Stimulated activated naive B cell treated with anti-CD40 and anti-IgM and Interleukin-4, amounts not matched to agents 10 μg/mL and 1 μg/mL and 100 μg/mL, for 72 hours (primary cell): ENCODE measurements at places on chromosomes 4 and X.

DNA sequence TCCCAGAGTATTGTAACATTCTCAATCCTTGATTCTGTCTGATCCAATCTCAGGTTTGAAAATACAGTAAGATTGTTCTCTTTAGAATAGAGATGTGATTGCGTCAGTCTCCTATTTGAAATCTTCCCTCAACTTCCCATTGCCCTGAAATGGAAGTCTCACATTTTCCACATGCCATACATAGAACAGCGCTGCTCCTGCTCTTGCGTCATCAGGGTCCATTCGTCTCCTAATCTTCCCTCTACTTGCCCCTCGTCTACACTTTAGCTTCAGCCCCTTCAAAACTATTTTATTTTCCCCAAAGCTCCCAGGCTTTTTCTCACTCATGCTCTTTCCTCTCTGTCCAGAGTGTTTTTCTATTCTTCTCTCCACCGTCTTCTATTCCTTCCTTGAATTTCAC, 301.7 kb upstream of the MAGEB2 start:
- no peaks in the 10 kb centered on the region for H3K27me3 ChIP-seq
- no peak overlapping the region for H3K27ac ChIP-seq

DNA sequence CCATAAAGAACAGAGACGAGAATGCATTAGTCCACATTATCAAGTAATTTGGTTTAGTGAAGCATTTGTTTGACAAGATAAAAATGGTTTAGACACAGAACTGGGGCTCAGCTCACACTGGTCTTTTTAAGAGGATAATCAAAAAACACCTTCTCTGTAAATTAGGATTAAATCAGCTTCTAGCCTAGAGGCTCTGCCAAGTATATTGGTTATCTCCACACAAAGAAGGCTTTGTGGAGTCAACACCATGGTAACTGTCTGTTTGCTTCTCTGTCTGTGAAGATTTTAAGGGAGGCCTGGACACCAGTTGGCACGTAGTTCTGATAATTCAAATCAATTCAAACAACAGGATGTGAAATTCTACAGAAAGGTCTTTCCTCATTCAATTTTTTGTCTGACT, 687.0 kb downstream of the DMD start:
- H3K27me3 ChIP-seq: no peaks in the 10 kb centered on the region
- H3K27ac ChIP-seq: no peak overlapping the region
- no peaks in the 10 kb centered on the region for H3K4me1 ChIP-seq
- no peak for DNase-seq

- H3K27me3 ChIP-seq: no peaks in the 10 kb centered on the region
- H3K27ac ChIP-seq: no peak overlapping the region
- DNase-seq: no peak
- H3K4me3 ChIP-seq: no peak overlapping the region
- peaks cover 16% of the 10 kb centered on the region for H3K4me1 ChIP-seq
Observed at GRCh38 chr4:53306729-53307128, 59.1 kb downstream of the SCFD2 start.

GRCh38 chr4:56286763-56287162, 100.5 kb downstream of the AASDH start:
- no peak overlapping the region for H3K27ac ChIP-seq
- no peak for DNase-seq
- no peak overlapping the region for H3K4me3 ChIP-seq
- no peaks in the 10 kb centered on the region for H3K36me3 ChIP-seq

DNA sequence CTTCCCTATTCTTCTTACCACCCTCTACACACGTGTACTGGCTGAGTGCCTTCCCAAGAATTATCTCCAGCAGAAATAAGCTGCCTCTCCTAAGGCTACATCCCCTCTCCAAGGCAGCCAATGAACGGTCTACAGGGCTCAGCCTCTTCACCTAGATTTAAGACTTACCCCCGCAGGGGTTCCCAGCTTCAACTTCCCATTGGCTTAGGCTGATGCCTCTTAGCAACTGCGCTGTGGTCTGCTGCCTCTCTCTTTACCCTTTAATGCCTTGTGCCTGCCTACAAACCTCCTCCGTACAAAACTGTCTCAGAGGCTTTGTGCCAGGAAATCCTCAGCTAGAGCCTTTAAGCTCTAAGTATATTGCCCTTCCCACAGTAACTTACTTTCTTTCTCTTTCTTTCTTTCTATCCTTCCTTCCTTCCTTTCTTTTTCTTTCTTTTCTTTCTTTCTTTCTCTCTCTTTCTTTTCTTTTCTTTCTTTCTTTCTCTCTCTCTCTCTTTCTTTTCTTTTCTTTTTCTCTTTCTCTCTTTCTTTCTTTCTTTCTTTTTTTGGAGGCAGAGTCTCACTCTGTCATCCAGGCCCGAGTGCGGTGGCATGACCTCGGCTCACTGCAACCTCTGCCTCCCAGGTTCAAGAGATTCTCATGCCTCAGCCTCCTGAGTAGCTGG, 15.1 kb upstream of the PIGA start:
- H3K27ac ChIP-seq: no peak overlapping the region
- no peak for DNase-seq
- peaks cover 8% of the 10 kb centered on the region for H3K27me3 ChIP-seq
- H3K36me3 ChIP-seq: no peaks in the 10 kb centered on the region

DNA sequence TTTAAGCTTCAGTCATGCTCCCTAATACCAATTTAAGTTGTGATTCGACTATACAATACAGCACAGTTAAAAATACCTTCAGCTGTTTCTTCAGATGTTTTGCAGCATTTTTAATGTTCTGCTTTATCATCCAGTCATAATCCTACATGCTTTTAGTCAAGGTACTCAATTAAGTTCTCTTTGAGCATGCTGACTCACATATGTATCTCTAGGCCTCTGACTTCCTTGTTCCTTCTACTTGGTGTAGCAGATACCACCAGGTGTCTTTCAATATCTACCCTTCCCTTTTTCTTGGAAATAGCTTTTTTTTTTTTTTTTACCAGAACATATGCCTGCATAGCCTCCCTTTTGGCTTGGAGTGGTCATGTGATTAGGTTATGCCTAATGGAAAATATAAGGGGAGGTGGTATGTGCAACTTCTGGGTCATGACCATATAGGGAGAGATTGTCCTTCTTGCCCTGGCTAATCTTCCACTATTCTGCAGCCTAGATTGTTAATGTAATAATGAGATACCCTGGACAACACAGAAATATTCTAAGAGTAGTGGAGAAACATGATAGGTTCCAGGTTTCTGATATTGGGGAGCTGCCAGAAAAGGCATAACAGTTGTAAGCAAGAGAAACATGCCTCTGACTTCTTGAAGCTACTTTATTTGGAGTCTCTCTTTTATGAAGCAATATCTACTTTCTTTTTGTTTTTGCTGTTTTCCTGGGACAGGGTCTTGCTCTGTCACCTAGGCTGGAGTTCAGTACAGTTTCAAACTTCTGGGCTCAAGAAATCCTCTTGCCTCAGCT, 737.2 kb upstream of the SLIT2 start:
- no peak overlapping the region for H3K27ac ChIP-seq
- no peaks in the 10 kb centered on the region for H3K36me3 ChIP-seq
- no peaks in the 10 kb centered on the region for H3K27me3 ChIP-seq
- H3K4me1 ChIP-seq: no peaks in the 10 kb centered on the region
- H3K4me3 ChIP-seq: peak overlapping the region; percentile 25
- DNase-seq: no peak

- DNase-seq: no peak
- H3K4me3 ChIP-seq: no peak overlapping the region
- H3K27ac ChIP-seq: no peak overlapping the region
- no peaks in the 10 kb centered on the region for H3K27me3 ChIP-seq
- H3K4me1 ChIP-seq: no peaks in the 10 kb centered on the region
Observed at GRCh38 chr4:163200727-163201349, 34.1 kb upstream of the NAF1 start.

GRCh38 chr4:75916091-75916661, 13.9 kb upstream of the PPEF2 start:
- no peaks in the 10 kb centered on the region for H3K27me3 ChIP-seq
- no peaks in the 10 kb centered on the region for H3K4me1 ChIP-seq
- DNase-seq: no peak
- peaks cover 29% of the 10 kb centered on the region for H3K36me3 ChIP-seq

DNA sequence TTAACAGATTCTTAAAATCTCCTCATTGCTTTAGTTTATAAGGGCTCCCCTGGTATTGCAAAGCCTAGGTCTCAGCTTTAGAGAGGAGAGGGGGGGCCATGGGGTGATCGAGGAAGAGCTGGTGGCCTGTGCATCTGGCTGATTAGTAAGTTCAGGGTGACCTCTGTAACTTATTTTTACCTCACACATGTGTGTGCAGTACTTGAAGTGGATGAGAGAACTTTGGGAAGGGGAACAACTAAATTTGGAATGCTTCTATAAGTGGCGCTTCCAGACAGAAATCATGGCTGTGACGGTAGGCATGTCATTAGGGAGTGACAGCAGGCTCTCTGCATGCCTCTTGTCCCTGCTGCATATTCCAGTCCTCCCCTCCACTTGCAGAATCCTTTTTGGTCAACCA, 41.9 kb downstream of the FRAS1 start:
- no peak overlapping the region for H3K4me3 ChIP-seq
- no peaks in the 10 kb centered on the region for H3K27me3 ChIP-seq
- DNase-seq: no peak
- no peak overlapping the region for H3K27ac ChIP-seq
- peaks cover 1% of the 10 kb centered on the region for H3K36me3 ChIP-seq

DNA sequence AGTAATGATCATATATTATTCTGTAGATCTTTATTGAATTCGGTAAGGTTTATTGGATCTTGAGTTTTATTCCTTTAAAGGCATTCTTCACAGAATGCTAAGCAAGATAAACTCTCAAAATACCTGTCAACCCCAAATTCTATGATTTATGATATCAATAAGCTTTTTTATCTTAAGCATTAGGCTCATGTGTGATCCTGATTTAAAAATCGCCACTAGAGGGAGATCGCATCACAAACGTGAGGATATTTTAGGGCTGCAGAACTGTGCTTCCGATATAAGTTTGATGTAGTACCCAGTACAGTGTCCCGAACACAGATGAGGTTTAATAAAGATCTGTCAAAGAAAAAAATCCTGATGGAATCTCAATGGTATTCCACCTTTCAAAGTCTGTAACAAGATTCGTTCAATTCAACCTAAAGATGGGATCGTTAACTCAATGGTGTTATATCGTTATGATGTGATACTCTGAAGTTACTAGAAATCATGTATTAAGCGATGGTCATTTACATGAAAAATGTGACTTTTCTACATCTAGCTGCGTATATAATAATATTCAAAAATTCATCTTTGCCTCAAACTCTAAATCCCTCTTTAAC, 169.0 kb downstream of the CORIN start:
- H3K27ac ChIP-seq: no peak overlapping the region
- H3K4me1 ChIP-seq: peaks cover 2% of the 10 kb centered on the region
- no peak for DNase-seq

GRCh38 chr4:67522230-67522629, 23.1 kb downstream of the CENPC start:
- no peak overlapping the region for H3K4me3 ChIP-seq
- H3K27ac ChIP-seq: no peak overlapping the region
- peaks cover 29% of the 10 kb centered on the region for H3K4me1 ChIP-seq
- DNase-seq: no peak
